ENCODE measurements at places on chromosomes 6 and 20. TPM values are rescaled to one million over a fixed set of nuclear protein-coding genes. Genes with fewer than 3 reads are reported as not detected.

DNA sequence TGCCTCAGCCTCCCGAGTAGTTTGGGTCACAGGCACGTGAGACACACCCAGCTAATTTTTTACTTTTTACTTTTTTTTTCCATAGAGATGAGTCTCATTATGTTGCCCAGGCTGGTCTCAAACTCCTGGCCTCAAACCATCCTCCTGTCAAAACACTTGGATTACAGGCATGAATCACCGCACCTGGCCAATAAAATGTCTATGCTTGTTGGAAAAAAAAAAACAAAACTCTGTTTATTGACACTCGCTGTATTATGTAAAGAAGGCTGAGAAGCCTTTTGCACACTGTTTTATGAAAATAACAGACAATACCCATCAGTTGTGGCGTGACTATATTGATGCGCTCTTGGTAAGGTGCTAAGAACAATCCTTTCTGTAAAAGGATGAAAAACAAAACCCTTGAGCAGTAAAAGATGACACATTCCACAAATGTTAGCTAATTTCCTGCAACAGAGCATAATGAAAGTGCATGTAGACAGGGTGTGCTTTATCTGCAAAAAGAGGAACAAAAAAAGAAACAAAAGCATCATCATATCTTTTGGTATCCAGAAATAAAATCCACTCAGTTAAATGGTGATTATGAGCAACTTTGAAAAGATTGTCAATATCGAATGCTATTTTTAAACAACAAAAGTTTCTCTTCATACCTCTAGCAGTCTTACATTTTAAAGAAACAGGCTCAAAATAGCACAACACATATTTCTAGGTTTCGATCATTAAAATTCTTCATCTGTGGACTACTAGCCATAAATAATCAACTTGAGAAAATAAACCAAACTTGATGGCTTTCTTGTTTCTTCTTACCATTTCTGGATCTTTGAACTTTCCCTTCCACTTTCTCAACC is 108.3 kb upstream of the PHACTR1 start:
- peaks cover 4% of the 10 kb centered on the region for H3K4me1 ChIP-seq
- H3K36me3 ChIP-seq: no peaks in the 10 kb centered on the region
- H3K27me3 ChIP-seq: no peaks in the 10 kb centered on the region
- DNase-seq: no peak
- H3K27ac ChIP-seq: peak overlapping the region; percentile 2
- no peak overlapping the region for H3K4me3 ChIP-seq

GRCh38 chr6:100300221-100300736 is 164.4 kb downstream of the SIM1 start:
- H3K27ac ChIP-seq: peak overlapping the region; percentile 89
- H3K36me3 ChIP-seq: no peaks in the 10 kb centered on the region
- H3K4me3 ChIP-seq: no peak overlapping the region
- DNase-seq: no peak
- H3K27me3 ChIP-seq: no peaks in the 10 kb centered on the region
- peaks cover 11% of the 10 kb centered on the region for H3K4me1 ChIP-seq

DNA sequence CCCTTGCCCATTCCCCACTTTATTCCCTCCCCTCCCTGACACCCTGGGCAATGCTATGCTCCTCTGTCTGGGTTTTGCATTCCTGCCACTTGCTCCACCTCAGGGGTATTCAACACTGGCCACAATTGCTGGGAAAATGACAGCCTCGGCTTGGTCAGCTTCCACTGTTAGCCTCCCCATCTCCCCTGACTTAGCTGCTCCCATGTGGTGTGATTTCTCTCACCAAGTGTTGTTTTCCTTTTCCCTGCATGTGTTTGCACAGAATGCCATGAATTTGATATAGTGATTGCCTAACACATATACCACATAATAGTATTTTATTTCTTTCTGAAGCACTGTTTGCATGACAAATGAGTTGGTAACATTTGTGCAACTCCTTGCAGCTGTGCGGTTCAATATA is 1.4 kb upstream of the LEMD2 start:
- peaks cover 58% of the 10 kb centered on the region for H3K4me1 ChIP-seq
- peaks cover 10% of the 10 kb centered on the region for H3K27me3 ChIP-seq
- H3K4me3 ChIP-seq: peak overlapping the region; percentile 58

DNA sequence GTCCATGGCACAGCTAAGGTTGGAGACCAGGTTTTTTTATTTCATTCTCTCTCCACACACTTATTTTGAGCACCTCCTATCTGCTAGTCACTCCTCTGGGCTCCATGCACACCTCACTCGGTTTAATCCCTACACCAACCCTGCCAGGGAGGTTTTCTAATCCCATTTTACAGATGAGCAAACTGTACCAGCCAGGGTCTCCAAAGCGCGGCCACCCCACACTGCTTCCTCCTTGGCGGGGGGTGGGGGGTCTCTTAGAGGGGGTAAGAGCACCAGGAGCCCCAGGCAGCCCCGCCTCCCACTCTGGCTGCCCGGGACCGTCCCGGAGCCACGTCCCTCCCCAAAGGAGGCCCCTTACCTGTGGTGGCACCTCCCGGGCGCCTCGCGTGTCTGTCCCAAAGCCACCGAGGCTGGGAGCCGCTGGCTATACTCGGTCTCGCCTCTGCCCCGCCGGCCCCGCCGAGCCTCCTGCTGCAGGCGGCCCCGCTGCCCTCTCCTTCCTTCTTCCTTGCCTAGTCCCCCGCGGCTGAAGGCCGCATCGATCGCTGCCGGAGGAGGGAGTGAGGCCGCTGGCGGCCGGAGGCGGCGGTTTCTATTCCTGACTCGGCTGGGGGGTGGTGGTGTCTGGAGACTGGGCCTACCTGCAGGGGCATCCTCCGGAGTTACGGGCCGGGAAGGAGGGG is at the start of gene KCNS1:
Gene KCNS1, minus strand, starts transcription at position 565 of the 683 bp plus-strand sequence. CDS start 1,891 bp downstream, outside the sequence.
- peaks cover 61% of the 10 kb centered on the region for H3K27me3 ChIP-seq
- no peak for DNase-seq
- no peaks in the 10 kb centered on the region for H3K4me1 ChIP-seq
- H3K36me3 ChIP-seq: no peaks in the 10 kb centered on the region

- no peak overlapping the region for H3K27ac ChIP-seq
- no peaks in the 10 kb centered on the region for H3K36me3 ChIP-seq
- H3K27me3 ChIP-seq: peaks cover 12% of the 10 kb centered on the region
- DNase-seq: no peak
These were observed 1.3 kb downstream of the BPIFA2 start for GRCh38 chr20:33169176-33169794.

BPIFB2 gene
- total RNA-seq: 0.22 TPM

Measured in type B pancreatic cell (in vitro differentiated cells).